ENCODE measurements at places on chromosomes 2 and 18.

- DNase-seq: no peak
These were observed 301.3 kb upstream of the RBMS1 start for GRCh38 chr2:160794926-160795325.

GRCh38 chr2:220057916-220058315 is 430.5 kb downstream of the SLC4A3 start:
- no peak for DNase-seq

GRCh38 chr18:22172594-22173049 is 3.2 kb downstream of the GATA6 start:
- DNase-seq: no peak

DNA sequence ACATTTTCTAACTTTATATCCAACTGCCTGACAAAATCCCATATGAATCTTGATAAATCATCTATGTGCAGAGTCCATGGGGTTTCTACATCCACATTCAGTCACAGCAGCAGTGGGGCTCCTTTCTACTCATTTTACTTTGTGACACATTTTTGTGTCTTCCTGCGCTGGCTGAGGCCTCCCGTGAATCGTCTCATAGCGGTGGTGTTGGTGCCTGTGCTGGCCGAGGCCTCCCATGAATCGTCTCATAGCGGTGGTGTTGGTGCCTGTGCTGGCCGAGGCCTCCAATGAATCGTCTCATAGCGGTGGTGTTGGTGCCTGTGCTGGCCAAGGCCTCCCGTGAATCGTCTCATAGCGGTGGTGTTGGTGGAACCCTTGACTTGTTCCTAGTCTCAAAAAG is 17.0 kb downstream of the SNED1 start:
- DNase-seq: no peak

GRCh38 chr2:68765739-68766375 is 31.2 kb downstream of the ARHGAP25 start:
- no peak for DNase-seq

GRCh38 chr2:240701736-240702639 is 10.3 kb downstream of the AQP12A start:
- DNase-seq: no peak

- no peak for DNase-seq
These were observed 4.6 kb upstream of the ADRA2B start for GRCh38 chr2:96120991-96121390.

DNA sequence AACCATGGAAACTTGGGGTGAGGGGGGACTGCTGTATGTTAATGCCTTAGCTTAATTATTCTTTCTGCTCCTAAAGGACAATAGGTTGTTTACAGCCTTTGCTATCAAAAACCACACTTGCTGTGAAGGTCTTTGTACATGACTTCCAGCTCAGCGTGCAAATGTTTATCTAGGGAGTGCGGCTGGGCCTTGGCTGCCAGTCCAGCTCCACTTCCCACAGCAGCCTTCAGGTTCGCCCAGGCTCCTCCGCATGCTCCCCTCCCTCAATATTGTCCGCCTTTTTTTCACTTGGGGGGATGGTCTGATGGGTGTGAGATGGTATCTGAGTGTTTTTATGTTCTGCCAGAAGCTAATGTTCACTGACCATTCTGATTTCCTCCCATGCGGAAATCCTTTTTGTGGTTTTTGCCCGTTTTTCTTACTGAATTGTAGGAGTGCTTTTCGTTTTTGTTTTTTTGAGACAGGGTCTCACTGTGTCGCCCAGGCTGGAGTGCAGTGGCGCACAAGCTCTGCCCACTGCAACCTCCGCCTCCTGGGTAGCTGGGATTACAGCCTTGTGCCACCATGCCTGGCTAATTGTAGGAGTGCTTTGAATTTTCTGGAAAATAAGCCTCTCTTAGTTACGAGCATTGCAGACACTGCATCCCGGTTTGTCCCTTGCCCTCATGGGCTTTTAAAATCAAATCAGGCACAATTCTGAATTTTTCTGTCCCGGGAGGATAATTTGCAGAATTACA is 28.8 kb downstream of the SH3BP4 start:
- DNase-seq: peak; percentile 42

GRCh38 chr2:142944264-142944663 is 66.8 kb downstream of the KYNU start:
- no peak for DNase-seq

DNA sequence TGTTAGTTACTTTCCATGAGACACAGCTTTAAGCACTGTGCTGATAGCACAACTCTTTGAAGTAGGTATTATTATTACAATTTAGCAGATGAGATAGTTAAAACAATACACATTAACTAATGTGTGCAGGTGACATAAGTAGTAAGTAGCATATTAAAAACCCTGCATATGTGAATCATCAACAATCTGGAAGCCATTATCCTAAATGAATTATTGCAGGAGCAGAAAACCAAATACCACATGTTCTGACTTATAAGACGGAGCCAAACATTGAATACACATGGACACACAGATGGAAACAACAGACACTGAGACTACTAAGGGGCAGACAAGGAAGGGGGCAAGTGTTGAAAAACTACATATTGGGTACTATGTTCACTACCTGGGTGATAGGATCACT is 300.3 kb upstream of the GULP1 start:
- DNase-seq: no peak

- no peak for DNase-seq
These were observed 104.9 kb downstream of the ASAP2 start for GRCh38 chr2:9311488-9311887.

DNA sequence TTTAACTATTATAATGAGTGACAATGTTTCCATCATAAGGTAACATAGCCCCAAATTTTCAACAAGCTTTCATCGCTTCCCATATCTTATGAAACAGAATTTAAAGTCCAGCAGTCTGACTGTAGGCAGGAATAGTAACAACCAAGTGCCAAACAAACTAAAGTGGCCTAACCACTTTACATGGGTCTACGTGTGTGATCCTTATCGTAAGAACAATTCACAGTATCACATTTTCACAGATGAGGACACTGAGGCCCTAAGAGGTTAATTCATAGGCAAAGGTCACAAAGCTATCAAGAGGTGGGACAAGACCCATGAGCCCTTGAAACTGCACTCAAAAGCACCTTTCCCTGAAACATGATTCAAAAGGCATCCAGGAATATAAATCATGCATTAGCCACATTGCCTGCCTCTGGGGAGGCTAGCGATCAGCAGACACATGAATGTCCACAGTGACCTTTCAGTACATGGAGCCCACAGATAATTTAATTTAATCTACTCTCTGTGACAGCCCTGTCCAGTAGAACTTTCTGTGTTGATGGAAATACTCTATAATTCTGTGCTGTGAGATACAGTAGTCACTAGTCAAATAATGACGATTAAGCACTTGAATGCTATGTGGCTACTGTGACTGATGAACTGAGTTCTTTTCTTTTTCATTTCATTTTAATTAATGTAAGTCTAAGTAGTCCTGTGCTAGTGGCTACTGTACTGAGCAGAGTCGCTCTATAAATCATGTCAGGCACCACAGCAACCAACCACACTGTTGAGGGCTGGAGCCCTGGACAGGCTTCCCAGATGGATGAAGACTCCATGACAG is 30.3 kb downstream of the KIDINS220 start:
- no peak for DNase-seq
